Cortex of kidney (tissue), 1 donor: ENCODE measurements at places on chromosomes 2 and 18.

DNA sequence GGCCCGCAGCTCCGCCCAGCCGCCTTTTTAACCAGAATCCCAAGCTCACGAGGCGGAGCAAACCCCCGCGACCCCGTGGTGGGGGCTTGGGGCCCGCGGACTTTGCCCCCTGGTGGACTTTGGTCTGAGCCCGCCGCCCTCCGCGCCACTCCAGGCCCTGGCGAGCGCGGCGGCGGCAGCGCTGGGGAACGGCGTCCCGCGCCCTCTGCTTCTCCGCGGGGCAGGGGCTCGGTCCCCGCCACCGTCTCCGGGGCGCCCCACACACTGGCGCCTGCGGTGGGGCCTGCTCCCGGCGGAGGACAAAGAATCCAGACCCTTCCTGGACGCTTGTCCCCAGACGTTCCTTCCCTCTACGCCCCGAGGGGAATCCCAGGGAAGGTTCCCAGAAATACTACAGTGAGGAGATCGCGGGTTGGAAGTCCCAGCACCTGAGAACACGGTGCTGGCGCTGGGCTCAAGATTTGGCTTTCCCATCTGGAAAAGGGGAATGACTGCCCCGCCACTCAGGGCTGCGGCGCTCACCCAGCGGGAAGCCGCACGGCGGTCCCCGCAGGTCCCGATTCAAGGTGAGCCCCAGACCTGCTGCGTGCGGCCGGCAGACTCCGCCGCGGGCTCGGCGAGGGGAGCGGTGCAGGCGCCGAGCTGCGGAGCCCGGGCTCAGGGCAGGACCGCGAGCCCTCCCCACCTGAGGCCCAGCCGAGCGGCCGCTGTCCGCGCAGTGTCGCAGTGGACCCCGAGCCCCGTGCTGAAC is at the start of gene HAAO:
TSS of gene HAAO (minus strand) at position 1 of the 751 bp plus-strand sequence. CDS start 47 bp downstream, outside the sequence.
- DNase-seq, result no peak

DNA sequence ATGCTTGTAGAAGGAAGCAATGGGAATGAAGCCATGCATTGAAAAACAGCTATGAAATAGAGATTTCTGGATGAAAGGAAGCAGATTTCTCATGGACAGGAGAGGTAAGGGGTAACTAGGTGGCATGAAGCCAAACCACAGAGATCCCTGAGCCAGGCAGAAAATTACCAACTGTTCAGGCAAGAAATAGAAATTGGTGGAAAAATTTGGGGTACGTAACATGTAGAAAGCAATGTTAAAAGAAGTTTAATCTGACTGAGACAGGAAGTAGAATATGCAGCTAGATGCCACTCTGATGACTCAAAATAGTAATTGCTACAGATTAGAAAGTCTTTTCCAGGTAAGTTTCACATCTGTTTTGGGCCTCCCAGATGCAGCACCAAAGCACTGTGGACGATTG is 928.5 kb upstream of the CELF4 start:
- DNase-seq, result no peak

GRCh38 chr18:10086458-10087210 is 172.8 kb downstream of the VAPA start:
- DNase-seq, result no peak

DNA sequence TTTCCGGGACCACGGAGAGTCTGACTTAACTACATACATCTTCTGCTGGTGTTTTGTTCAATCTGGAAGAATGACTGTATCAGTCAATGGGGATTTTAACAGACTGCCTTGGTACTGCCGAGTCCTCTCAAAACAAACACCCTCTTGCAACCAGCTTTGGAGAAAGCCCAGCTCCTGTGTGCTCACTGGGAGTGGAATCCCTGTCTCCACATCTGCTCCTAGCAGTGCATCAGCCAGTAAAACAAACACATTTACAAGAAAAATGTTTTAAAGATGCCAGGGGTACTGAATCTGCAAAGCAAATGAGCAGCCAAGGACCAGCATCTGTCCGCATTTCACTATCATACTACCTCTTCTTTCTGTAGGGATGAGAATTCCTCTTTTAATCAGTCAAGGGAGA is 23.1 kb downstream of the ICOS start:
- DNase-seq, result no peak

DNA sequence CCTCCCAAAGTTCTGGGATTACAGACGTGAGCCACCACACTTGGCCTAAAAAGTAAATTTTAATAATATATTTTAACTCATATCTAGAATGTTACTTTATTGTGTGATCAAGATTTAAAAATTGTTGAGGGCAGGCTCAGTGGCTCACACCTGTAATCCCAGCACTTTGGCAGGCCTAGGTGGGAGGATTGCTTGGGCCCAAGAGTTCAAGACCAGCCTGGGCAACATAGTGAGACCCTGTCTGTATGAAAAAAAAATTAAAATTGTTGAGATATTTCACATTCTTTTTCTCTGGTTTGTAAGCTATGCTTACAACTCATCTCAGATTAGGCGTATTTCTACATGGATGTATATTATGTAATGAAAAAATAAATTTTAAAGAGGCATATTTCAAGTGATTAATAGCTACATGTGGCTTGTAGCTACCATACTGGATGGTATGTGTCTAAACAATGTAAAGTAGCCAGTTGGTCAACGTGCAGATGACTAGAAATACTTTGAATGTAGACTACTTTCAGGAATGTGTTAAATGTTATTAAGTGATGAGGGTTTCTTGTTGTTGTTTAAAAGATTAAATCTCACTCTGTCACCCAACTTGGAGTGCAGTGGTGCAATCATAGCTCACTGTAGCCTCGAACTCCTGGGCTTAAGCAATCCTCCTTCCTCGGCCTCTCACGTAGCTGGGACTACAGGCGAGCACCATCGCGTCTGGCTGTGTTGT is 5.9 kb downstream of the RAB10 start:
- DNase-seq, result no peak

DNA sequence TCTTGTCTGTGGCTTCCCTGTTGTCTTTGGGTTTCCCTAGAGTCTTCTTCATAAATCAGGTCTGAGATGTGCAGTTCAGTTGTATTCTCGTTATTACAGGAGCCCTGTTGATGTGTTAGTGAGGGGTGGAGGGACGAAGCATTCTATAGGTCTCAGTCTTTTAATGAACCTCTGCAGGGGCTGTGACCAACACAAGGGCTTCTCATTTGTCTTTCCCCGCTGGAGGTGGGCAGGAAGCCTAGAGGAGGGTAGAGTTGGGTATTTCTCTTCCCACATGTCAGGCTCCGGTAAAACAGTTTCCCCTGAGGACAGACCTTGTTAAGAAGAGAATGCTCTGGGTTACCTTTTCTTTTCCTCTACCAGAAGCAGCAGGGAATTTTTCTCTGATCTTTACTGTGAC is 31.2 kb downstream of the PROC start:
- DNase-seq, result no peak

GRCh38 chr2:216873573-216873972 is 13.7 kb upstream of the TNP1 start:
- DNase-seq, result no peak

DNA sequence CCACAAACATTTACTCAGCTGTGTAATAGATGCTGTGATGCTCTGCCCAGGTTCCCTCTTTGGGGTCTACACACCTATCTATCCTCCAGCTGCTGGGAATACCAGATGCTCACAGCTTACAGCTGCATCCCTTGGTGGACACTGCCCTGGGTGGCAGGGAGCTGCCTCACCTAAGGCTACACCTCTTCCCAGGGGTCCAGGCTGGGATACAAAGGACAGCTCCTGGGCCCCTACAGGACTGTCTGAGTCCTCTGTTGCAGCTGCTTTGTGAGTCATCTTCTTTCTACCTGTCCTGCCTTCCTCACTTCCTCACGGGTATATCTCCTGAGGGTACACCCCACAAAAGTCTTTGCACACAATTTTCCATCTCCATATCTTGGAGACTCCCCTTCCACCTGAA is 27.6 kb downstream of the THNSL2 start:
- DNase-seq, result no peak

GRCh38 chr2:12896318-12896982 is 179.7 kb downstream of the TRIB2 start:
- no peak for DNase-seq
